ENCODE measurements at places on chromosomes 1 and 21.

GRCh38 chr1:85289848-85290335 lies 13.5 kb upstream of the BCL10 start:
- no peak for DNase-seq

DNA sequence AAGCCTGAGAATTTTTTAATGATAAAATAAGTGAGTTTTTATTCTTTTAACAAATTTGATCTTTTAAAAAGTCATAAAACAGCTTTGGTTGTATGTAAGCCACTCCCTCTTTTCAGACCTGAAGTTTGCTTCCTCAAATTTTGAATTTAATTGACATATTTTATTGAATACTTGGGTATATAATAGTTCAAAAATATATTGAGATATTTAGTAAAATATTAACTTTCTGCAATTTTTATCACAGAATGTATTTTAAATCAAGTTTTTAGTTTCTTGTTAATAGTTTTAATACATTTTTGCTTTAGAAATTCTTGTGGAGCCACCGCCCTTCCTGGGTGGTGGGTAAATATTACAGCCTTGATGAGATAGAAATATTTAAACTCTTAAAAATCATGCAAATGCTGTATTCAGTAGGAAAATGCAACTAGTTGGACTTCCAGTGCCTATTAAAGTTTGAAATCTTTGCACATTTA lies 867 bp downstream of the PTPRC start:
- DNase-seq: no peak

DNA sequence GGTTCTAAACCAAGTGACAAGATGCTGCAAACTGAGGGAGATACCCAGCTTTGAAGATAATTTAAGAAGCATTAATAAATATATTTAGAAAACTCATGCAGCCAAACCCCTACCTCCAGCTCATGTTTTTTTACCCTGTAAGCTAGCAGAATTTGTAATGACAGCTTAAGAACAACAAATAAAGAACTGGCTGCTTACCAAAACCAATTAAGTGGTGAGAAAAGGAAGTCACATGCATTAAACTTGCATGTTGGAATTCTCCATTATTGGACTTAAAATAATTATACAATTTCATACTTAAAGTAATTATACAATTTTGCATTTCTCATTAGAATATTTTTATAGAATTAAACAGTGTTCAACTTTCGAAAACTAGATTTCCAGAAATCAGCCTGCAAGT lies 75.6 kb upstream of the CNIH3 start:
- DNase-seq: no peak

DNA sequence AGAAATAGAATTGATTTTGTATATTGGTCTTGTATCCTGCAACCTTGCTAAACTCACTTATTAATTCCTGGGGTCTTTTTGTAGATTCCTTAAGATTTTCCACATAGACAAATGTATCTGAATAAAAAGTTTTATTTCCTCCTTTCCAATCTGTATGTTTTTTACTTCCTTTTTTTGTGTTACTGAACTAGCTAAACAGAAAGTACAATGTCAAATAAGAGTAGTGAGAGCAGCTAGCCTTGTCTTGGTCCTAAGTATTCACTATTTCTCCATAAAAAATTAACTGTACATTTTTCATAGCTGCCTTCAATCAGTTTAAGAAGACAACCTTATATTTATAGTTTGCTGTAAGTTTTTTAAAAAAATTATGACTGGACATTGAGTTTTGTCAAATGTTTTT lies 74.9 kb downstream of the FASLG start:
- DNase-seq: no peak

DNA sequence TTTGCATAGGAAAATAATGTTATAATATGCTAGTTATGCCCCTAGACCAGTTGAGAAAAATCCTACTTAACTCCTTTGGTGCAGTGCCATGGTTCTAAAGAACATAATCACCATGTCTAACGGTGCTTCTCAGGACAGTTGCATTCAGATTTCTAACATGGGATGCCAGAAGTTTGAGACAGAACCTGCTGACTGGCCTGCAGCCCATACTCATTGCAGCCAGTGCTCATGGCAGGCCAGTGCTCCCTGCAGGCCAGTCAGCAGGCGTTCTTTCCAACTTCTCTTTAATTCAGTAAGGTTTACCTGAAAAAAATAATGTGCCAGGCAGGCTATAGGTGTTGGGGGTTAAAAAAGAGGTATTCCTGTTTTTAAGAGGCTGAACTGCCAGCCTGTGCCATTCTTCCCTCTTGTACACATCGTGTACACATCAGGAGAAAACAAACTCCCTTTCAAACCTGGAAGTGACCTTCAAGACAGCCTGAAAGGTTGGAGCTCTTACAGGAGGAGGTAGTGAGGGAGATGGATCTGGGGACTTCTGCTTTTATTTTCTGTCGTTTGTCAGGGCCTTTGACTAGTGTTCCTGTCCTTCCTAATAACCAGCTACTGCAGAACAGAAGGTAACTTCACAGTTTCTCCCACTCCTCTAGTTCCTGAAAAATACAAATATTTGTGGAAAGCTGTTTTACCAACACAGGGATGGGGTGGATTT lies 146.0 kb upstream of the MAGI3 start:
- DNase-seq: no peak

GRCh38 chr1:145992502-145992936 lies 3.9 kb downstream of the TXNIP start:
- no peak for DNase-seq

- no peak for DNase-seq
Measured at GRCh38 chr1:222754366-222755139, 17.6 kb downstream of the FAM177B start.
